Upper lobe of right lung (tissue), 1 donor: ENCODE measurements at places on chromosomes 1 and 21. TPM values are rescaled to one million over a fixed set of nuclear protein-coding genes. Genes with fewer than 3 reads are reported as not detected.
A peak's percentile ranks its signal among the peaks of the same experiment; 100 is the strongest.

Gene NFASC
- total RNA-seq, result 24.1 TPM

Gene GPN2
- total RNA-seq, result 24.6 TPM

GRCh38 chr1:176843352-176844297, 320.9 kb downstream of the ASTN1 start:
- no peak overlapping the region for H3K27ac ChIP-seq
- H3K4me3 ChIP-seq, result no peak overlapping the region
- H3K4me1 ChIP-seq, result no peaks in the 10 kb centered on the region
- no peaks in the 10 kb centered on the region for H3K27me3 ChIP-seq
- no peak for DNase-seq

GRCh38 chr1:87993051-87993450, 664.4 kb downstream of the LMO4 start:
- H3K36me3 ChIP-seq, result no peaks in the 10 kb centered on the region
- DNase-seq, result no peak
- no peaks in the 10 kb centered on the region for H3K27me3 ChIP-seq
- no peak overlapping the region for H3K4me3 ChIP-seq
- H3K27ac ChIP-seq, result no peak overlapping the region

Gene FNDC10
- 7.4 TPM for total RNA-seq

DNA sequence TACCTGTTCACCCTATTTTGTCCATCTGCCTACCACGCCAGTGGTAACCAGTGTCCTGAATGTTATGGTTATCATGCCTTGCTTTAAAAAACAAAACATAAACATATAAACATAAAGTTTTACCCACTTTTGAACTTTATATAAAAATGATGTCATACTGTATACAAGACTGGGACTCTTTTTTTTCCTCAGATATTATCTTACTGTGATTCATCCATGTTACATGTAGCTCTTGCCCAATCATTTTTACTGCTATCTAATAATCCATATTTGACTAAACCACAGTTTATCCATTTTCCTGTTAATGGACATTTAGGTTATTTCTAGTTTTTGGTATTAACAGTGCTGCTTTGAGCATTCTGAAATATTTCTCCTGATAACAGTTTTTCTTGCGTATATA, 78.8 kb downstream of the GPR161 start:
- H3K4me3 ChIP-seq, result no peak overlapping the region
- peaks cover 4% of the 10 kb centered on the region for H3K36me3 ChIP-seq
- DNase-seq, result no peak
- H3K27ac ChIP-seq, result no peak overlapping the region
- H3K27me3 ChIP-seq, result no peaks in the 10 kb centered on the region
- no peaks in the 10 kb centered on the region for H3K4me1 ChIP-seq

DNA sequence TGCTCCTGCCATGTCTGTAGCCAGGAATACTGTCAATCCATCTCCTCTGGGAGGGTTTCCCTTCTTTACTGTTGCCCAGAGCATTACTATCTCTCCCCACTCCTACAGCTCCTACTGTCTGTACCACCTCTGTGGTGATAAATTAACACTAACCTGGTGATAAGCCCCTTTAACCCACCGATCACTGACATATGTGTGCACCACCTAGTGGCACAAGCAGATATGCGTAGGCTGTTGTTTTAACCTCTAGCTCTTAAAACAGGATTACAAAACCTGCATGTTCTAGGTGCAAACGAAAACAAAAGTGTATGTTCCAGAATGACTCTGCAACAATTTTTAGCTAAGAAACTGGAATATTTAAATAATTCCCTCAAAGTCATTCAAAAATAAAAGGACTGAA, 93.9 kb upstream of the BEND5 start:
- no peaks in the 10 kb centered on the region for H3K4me1 ChIP-seq
- H3K27me3 ChIP-seq, result no peaks in the 10 kb centered on the region
- no peak for DNase-seq
- H3K36me3 ChIP-seq, result no peaks in the 10 kb centered on the region

DNA sequence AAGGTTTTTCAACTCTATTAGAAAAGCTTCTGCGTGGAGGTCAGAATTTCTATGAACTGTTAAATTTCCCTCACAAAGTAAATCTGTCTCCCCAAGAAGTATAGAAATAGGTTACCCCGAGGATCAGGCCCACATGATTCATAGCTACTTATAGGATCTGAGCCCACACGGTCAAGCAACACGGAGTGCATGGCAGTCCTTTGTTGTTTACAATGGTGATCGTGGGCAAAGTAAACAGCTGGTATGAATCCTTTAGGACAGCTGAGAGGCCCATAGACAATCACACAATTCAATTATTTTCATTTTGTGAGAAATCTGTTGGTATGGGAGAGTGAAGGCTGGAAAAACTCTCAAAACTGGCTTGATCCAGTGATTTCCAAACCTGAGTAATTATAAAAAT, 58.9 kb upstream of the RCOR3 start:
- no peak overlapping the region for H3K27ac ChIP-seq
- no peaks in the 10 kb centered on the region for H3K36me3 ChIP-seq
- H3K4me3 ChIP-seq, result no peak overlapping the region
- H3K27me3 ChIP-seq, result no peaks in the 10 kb centered on the region

Gene LTN1
- total RNA-seq, result 25.7 TPM

Gene ESRRG
- total RNA-seq, result 0.29 TPM

DNA sequence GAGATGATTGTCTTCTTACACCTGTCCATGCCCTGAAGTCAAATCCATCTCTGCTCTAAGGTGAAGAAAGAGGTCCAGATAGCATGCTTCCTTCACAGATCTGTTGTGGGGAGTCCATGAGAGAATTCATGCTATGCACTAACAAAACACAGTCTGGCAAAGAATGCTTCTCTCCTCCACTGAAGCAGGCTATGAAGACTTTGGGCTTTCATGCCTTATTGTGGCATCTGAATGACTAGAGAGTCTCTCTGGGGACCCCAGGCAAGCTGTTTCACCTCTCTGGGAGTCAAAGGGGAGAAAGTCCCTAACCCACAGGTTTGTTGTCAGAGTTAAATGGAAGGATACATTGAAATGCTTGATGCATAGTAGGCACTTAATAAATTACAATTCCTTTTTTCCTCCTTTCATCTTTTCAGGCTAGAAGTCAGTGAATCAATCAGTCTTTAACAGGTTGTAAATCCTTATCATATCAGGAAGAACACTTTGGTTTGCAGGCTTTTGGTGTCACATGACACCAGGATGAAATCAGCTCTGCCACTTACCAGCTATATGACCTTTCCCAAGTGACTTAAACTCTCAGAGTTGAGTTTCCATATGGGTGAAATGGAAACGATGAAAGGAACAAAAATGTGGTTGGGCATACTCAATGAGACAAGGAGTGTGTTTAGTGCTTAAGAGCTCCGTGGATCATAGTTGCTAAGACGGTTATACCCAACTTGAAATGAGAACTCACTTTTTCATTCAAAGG, 200.1 kb upstream of the DAB1 start:
- H3K36me3 ChIP-seq, result no peaks in the 10 kb centered on the region
- no peaks in the 10 kb centered on the region for H3K4me1 ChIP-seq
- DNase-seq, result no peak
- no peaks in the 10 kb centered on the region for H3K27me3 ChIP-seq
- H3K27ac ChIP-seq, result no peak overlapping the region
- H3K4me3 ChIP-seq, result no peak overlapping the region

DNA sequence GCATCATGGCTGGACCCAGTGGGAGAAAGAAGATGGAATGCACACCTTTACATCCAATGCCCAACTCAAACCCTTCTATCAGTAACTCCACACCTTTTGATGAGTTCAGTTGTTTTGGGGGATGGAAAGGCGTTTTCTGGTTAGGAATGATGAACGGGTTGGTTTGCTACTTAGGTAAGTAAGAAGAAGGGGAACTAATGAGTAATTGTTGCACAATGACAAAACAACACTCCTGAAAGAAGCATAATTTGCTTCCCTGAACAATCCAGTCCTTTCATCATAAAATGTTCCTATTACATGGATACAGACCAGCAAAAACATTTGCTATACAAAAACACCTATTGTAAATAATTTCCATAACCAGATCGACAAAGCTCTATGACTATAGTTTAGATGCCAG, 35.9 kb upstream of the NFIA start:
- H3K36me3 ChIP-seq, result no peaks in the 10 kb centered on the region
- H3K27me3 ChIP-seq, result peaks cover 2% of the 10 kb centered on the region
- H3K27ac ChIP-seq, result no peak overlapping the region
- no peak overlapping the region for H3K4me3 ChIP-seq
- DNase-seq, result no peak

DNA sequence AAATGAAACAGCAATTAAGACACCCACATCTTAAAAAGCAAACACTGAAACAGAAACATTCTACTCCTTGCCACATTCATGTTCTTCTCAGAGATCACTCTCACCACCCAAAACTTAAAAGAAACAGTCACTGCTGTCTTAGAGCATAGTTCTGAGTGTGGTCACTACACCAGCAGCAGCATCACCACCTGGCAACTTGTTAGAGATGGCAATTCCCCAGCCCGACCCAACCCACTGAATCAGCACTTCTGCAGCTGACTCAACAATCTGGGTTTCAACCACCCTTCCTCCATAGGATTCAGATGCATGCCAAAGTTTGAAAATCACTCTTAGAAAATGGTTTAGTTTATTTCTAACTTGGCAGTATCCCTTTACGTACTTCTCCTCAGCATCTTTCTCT, 126.1 kb downstream of the CDC42BPA start:
- H3K27me3 ChIP-seq, result no peaks in the 10 kb centered on the region
- no peak for DNase-seq
- H3K36me3 ChIP-seq, result no peaks in the 10 kb centered on the region
- H3K4me3 ChIP-seq, result no peak overlapping the region
- H3K27ac ChIP-seq, result no peak overlapping the region

DNA sequence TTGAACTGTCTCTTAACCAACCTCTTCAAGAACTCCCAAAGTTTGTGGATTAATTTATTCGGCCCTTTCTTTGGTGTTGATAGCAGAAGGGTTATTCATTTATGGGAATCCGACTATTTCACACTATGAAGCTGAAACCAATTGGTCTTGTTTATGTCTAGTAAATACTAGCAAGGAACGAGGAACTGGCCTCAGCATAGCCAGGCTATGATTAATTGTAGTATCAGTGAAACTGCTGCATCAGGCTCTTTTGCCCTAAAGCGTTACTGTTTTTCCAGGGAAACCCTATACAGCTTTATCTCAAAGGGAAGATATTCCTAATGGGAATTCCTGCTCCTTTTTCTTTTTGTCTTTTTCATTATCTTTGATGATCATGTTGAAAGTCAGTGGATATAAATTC, 35.1 kb downstream of the CLEC20A start:
- H3K27ac ChIP-seq, result no peak overlapping the region
- H3K36me3 ChIP-seq, result peaks cover 43% of the 10 kb centered on the region
- H3K27me3 ChIP-seq, result no peaks in the 10 kb centered on the region
- no peak overlapping the region for H3K4me3 ChIP-seq
- no peak for DNase-seq

GRCh38 chr1:226679853-226680516, 59.1 kb downstream of the ITPKB start:
- peak; percentile 92 for DNase-seq
- peak overlapping the region; percentile 85 for H3K27ac ChIP-seq
- no peaks in the 10 kb centered on the region for H3K36me3 ChIP-seq
- H3K4me3 ChIP-seq, result peak overlapping the region; percentile 52
- H3K4me1 ChIP-seq, result peaks cover 61% of the 10 kb centered on the region

DNA sequence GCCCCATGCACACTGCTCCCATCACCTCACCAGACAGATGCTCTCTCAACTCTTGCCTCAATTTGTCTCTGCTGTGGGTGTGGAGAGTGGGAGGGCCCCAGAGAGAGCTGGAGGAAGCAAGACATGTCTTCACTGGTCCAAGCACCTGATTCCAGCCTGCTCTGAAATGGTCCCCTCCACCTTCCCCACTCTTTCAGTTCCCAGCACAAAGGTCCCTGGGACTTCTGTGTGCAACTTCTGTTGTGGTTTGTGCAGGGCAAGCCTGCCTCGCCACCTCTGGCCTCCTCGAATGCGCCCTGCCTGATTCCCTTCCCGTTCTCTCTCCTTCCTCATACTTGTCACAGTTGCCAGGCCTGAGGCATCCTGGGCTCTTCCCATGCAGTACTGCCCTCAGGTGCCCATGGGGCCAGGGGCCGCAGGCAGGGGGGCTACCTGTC, 119.3 kb downstream of the SYT2 start:
- no peak overlapping the region for H3K4me3 ChIP-seq
- H3K27ac ChIP-seq, result no peak overlapping the region
- H3K36me3 ChIP-seq, result no peaks in the 10 kb centered on the region
- H3K4me1 ChIP-seq, result peaks cover 17% of the 10 kb centered on the region

Gene DCDC2B
- total RNA-seq, result not detected

DNA sequence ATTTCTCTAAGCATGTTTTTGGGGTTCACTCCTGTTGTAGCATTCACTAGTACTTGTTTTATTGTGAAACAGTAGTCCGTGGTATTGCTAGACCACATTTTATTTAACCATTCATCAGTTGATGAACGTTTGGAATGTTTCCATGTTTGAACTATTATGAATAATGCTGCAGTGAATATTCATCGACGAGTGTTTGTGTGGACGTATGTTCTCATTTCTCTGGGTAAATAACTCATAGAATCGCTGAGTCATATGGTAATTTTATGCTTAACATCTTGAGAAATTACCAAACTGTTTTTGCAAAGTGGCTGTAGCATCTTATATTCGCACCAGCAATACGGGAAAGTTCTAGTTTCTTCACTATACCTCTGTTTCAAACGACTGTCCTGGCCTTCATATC, 28.0 kb upstream of the KAZN start:
- H3K4me1 ChIP-seq, result no peaks in the 10 kb centered on the region
- H3K27ac ChIP-seq, result no peak overlapping the region

Gene RNPC3
- 35.4 TPM for total RNA-seq

DNA sequence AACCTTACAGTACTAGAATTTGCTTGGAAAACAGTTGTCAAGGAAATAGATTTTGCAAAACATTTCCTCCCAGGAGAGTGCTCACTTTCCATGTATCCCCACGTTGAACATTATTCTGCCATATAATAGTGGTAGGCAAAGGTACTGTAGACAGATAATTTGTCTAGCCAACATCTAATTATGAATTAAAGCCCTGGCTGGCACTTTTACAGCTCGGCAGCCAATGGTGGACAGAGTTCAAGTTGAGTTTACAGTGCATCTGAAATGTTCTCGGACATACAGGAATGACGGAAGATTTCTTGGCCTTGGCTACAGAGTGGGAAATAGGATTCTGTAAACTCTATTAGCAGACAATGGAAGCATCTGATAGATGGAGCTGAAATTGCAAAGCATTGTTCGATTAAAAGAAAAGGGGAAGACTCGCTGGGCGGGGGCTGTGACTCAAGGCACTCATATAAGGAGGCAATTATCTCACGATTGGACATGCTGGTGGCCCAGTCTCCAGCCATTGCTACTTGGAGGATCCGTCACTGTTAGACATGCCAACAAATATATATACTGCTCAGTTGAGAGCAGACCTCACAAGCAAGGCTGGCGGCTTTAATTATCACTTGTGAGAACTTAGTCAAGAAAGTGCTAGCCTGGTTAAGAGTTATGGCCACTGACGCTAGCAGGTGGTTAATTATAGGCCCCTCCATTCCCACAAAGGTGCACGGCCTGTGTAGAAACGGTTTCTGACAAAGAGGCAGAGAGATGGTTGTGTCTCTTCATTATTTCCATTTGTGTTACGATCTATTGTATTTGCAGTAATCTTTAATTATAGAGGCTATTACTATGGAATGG, 48.0 kb downstream of the MAN1C1 start:
- no peaks in the 10 kb centered on the region for H3K27me3 ChIP-seq
- peaks cover 5% of the 10 kb centered on the region for H3K4me1 ChIP-seq
- no peak overlapping the region for H3K27ac ChIP-seq
- no peak for DNase-seq
- H3K4me3 ChIP-seq, result no peak overlapping the region
- H3K36me3 ChIP-seq, result no peaks in the 10 kb centered on the region

Gene KRTAP19-1
- total RNA-seq, result not detected

Gene AADACL3
- not detected for total RNA-seq

Gene CBR3
- 4.1 TPM for total RNA-seq
